MG63 (cell line): ENCODE measurements at places on chromosomes 5 and 9. TPM values are rescaled to one million over a fixed set of nuclear protein-coding genes. Genes with fewer than 3 reads are reported as not detected.
A peak's percentile ranks its signal among the peaks of the same experiment; 100 is the strongest.

DNA sequence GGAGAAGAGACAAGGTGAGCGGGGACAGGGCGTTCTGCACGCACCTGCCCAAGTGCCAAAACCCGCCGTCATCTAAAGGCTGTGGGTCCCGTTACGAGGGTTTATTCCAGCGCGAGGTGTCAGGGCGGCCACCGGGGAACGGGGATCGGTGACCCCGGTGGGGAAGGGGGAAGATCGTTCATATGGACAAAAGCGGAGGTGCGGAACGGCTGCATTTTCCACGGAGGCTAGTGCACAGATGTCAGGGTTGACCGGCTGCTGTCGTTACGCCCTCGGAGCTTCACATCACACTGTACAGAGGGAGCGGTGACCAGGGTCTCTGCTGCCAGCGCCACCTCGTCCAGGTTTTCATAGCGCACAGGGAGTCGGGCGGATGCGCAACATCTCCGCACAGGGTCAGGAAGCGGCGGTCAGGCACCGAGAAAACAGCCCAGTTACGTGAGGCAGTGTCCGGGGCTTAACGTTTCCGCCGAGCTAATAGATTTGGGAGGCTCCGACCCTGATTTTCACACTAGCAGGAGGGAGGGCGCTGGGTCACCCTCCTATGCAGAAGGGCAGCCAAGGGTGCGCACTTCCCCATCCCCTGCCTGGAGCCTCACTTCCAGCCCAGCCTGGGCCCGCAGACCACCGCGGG lies 13.5 kb downstream of the BTNL9 start:
- DNase-seq: no peak

DNA sequence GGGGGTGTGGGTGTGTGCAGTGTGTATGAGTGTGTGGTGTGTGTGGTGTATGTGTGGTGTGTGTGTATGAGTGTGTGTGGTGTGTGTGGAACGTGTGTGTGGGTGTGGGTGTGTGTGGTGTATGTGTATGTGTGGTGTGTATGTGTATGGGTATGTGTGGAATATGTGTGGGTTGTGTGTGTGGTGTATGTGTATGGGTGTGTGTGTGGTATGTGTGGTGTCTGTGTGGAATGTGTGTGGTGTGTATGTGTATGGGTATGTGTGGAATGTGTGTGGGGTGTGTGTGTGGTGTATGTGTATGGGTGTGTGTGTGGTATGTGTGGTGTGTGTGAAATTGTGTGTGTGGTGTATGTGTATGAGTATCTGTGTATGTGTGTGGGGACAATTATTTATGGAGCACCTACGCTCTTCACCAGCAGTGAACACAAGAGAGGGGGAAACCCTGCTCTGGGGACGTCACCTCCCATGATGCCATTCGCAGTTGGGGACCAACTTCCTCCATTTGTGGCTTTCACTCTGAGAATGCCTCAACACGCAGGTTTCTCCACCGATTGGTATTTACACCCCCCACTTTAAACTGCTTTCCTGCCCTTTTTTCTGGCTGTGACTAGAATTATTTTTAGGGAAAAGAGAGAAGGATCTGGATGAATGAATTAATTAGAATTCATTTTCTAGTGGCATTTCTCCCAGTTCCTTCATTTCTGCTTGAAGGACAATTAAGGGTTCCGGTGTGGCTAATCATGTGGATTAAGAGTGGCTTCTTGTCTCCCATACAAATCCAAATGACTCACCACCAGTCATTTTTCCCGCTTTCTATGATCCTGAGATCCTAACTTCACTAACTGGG lies 238.1 kb downstream of the ROR2 start:
- DNase-seq: peak; percentile 26

GRCh38 chr5:93407454-93407853 lies 173.6 kb downstream of the NR2F1-AS1 start:
- no peak for DNase-seq

- no peak for DNase-seq
Observed at GRCh38 chr5:84623019-84623418, 238.3 kb upstream of the EDIL3 start.

- DNase-seq: no peak
Observed at GRCh38 chr9:25260046-25260445, 418.2 kb downstream of the TUSC1 start.

DNA sequence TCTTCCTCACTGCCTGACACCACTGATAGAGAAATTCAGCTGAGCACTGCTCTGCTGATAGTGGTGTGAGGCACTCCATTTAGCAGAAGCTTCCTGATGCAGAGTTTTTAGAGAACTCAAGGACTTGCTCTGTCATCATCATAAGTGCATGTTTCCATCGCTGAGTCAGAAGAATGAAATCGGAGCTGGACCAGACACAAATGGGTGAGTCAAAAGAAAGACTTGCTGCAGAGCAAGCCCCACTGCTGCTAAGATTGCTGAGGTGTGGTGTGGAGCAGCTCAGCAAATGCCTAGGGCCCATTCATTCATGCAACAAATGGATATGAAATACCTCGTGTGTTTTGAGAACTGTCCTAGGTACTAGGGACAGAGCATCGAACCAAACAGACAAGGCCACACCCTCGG lies 410.2 kb upstream of the SLC30A5 start:
- DNase-seq: peak; percentile 88

- no peak for DNase-seq
Observed at GRCh38 chr5:158013303-158013702, 154.4 kb upstream of the CLINT1 start.

DNA sequence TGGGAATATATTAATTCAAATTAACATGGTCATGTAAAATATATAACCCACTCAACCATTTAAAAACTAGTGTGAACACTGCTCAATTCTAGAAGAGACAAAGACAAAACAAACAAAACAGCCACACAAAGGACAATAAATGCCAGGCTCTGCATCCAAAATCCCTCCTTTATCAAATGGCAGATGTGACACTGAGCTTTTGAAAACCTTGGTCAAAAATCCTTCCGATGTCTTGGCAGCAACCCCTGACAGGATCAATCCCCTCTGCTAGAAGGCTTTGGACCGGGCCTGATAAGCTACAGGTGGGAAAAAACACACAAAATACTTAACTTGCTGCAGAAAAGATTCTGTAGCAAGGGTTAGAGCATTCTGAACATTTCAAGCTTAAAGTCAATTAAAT lies 61.5 kb downstream of the ZFR start:
- no peak for DNase-seq

DNA sequence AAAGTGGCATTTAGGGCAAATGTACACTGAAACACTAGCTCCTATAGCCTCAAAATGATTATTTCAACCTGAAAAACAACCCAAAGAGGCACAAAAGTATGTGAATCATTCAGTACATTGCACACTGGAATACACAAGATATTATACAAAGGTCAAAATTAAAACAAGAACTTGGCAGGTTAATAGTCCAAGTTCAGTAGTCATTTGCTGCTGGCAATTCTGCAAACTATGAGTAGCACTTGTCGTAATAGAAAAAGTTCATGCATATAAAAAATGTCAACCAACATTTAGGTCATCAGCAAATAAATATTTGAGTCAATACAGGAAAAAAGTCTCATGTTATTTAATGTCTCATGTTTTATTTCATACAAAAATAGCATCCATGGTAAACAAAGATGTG lies 98.7 kb downstream of the LPAR1 start:
- DNase-seq: no peak

TEX48 gene
- total RNA-seq: not detected in 2 replicates

GPRIN1 gene
- total RNA-seq: 21.0 and 32.2 TPM in 2 replicates

CYFIP2 gene
- 4.4 and 5.0 TPM in 2 replicates for total RNA-seq

FOXD4L5 gene
- not detected in 2 replicates for total RNA-seq

CEL gene
- 1.0 TPM in 1 of 2 replicates, not detected in the other for total RNA-seq

SLC36A2 gene
- total RNA-seq: not detected in 2 replicates
